ENCODE measurements at places on chromosomes 16 and 17. TPM values are rescaled to one million over a fixed set of nuclear protein-coding genes. Genes with fewer than 3 reads are reported as not detected.

GRCh38 chr17:67365738-67366192, 612 bp downstream of the PSMD12 start:
- peak; percentile 36 for DNase-seq

DNA sequence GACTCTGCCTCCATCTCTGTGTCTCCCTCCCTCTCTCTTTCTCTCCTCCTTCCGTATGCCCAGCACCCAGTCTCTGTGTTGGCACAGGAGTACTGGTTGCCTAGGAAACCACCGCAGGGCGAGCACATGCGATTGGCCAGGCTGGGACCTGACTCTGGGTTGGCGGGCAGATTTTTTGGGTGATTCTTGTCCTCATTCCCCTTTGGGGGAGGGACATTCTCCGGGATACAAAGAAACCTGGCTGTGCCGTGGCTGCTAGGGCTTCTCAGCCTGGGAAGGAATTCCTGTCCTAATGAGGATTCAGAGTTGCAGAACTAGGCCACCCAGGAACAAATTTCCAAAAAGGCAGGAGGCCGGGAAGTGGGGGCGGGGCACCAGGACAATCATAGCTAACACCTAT, 168.9 kb downstream of the SHISA9 start:
- DNase-seq: no peak

- no peak for DNase-seq
Observed at GRCh38 chr16:3951861-3952736, 71.6 kb upstream of the CREBBP start.

DNA sequence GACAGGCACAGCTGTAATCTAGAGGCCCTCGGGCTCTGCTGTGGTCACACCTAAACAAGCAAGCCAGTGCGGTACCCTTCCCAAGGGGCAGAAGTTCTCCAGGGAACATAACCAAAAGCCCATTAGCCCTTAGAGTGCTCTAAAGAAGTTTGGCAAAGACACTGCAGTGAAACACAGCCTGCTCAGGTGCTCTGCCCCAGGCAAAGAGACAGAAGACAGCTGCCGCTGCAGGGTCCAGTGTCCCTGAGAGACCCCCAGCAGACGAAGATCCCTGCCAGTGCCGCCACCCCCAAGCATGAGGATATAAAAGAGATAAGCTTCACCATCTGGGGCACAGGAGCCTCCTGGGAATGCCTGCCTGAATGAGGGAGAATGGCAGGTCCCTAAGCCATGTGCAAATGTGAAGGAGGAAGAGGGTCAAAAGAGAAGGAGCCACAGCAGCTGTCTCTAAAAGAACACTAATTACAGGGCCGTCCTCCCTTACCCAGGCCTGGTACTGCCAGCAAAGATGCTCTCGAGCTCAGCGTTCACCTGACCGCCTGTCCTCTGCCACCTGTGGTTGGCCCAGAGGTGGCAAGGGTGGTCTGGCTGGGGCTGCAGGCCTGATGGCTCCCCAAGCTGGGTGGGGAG, 29.7 kb downstream of the CUEDC1 start:
- no peak for DNase-seq

- no peak for DNase-seq
Observed at GRCh38 chr16:51524555-51525373, 373.7 kb upstream of the SALL1 start.

DNA sequence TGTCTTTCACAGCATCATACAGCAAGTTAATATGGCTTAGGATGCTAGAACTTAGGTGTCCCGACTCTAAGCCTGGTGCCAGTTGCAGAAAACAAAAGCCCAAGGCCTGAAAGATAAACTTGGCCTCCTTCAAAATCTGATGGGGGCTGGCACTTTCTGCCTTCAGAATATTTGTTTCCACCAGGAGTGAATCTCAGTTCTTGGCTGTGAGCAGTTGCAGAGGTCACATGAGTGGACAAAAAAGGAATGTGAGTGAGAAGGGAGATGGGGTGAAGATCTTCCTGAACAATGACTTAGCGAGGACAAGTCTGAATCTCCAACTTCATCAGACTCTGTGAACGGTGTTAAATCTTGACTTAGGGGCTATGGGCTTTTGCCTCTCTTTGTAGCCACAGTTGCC, 46.6 kb downstream of the HOXB1 start:
- DNase-seq: no peak

GRCh38 chr17:66381701-66382362, 79.4 kb downstream of the PRKCA start:
- DNase-seq: no peak

GRCh38 chr17:61822326-61823285, 40.7 kb downstream of the BRIP1 start:
- no peak for DNase-seq

DNA sequence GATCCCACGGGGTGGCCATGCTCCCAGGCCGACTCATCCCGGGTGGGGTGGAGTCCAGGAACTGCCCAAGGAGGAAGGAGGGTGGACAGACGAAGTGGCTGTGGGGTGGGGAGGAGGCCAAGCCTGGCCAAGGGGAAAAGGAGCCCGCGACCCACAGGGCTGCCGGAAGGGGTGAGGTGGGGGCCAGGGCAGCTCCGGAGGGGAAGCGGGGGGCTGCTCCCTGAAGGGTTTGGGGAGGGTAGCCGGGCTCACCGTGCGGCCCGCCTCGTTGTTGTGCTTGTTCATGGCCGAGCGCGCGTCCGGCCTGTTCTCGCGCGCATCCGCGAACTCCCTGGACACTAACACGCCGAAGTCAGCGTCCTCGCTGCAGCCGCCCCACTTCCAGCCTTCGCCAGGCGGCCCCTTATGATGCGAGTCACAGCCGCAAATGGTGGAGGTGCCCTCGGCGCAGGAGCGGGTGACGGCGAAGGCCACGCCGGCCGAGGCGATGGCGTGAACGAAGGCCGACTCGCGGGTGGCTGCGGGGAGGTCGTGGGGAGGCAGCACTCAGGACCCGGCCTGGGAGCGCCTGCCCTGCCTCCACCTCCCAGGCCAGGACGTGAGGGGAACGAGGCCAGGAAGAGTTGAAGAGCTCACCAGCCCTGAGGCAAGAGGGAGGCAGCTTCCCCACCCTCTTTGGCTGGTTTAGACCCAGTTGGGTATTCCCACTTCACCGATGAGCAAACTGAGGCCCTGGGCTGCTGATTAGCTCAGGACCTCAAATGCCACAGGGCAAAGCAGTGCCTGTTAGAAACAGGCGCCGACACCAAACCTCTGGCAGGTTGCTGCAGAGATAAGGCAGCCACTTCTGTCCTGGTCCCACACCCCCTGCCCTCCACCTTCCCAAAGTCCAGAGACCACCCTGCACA, 48.7 kb downstream of the WNT3 start:
- DNase-seq: no peak

DNA sequence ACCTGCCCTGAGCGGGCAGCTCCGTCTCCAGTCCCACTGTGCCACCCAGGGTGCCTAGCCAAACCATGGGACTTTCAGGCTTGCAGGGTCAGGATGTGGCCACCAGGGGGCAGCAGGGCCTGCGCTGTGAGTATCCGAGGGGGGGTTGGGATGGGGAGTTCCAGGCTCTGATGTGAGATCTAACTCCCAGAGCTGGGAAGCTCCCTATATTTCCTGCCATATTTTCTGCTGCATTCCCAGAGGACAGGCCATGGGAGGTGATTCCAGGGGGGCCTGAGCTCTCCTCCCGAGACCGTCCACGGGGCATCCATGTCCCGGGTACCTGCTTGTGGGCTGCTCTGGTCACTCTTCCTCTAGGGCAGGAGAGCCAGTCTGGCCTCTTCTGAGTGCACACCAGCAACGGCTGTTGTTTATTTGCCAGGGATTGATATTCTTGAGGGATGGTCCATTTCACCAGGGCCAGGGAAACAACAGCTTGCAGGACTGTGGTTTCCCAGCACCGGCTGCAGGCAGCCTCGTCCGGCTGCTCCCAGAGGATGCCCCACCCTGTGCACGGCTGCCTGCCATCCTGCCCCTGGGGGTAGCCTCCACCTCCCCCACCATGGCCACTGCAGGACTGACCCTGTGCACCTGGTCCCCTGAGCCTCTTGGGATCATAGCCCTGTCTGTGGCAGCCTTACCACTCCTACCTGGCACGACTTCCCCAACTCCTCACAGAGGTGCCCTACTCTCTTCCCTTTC, 1.2 kb downstream of the GPR142 start:
- DNase-seq: peak; percentile 60

- no peak for DNase-seq
Observed at GRCh38 chr16:368388-369158, 1.8 kb downstream of the MRPL28 start.

DNA sequence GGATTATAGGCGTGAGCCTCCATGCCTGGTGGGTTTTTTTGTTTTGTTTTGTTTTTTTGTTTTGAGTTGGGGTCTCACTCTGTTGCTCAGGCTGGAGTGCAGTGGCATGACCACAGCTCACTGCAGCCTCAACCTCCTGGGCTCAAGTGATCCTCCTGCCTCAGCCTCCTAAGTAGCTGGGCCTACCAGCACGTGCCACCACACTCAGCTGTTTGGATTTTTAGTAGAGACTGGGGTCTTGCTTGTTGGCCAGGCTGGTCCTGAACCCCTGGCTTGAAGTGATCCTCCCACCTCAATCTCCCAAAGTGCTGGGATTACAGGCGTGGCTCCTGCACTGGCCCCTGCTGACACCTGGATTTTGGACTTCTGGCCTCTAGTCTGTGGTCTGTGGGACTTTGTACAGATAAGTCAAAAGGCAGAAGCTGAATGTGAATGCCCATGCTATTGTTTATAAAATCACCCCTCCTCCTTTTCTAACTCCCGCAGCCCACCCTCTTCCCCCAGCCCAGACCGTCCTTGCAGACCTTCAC, 5.7 kb downstream of the SNAI3 start:
- DNase-seq: no peak

GRCh38 chr17:79044462-79044861, 20.5 kb downstream of the C1QTNF1 start:
- no peak for DNase-seq

- DNase-seq: peak; percentile 63
Observed at GRCh38 chr16:57999971-58000705, at the start of gene ZNF319. TSS of gene ZNF319 (minus strand) at chr16:58000672. CDS start at chr16:57998265, 2,407 bp downstream.

GRCh38 chr17:33725675-33726271, 432.7 kb upstream of the ASIC2 start:
- DNase-seq: no peak

DNA sequence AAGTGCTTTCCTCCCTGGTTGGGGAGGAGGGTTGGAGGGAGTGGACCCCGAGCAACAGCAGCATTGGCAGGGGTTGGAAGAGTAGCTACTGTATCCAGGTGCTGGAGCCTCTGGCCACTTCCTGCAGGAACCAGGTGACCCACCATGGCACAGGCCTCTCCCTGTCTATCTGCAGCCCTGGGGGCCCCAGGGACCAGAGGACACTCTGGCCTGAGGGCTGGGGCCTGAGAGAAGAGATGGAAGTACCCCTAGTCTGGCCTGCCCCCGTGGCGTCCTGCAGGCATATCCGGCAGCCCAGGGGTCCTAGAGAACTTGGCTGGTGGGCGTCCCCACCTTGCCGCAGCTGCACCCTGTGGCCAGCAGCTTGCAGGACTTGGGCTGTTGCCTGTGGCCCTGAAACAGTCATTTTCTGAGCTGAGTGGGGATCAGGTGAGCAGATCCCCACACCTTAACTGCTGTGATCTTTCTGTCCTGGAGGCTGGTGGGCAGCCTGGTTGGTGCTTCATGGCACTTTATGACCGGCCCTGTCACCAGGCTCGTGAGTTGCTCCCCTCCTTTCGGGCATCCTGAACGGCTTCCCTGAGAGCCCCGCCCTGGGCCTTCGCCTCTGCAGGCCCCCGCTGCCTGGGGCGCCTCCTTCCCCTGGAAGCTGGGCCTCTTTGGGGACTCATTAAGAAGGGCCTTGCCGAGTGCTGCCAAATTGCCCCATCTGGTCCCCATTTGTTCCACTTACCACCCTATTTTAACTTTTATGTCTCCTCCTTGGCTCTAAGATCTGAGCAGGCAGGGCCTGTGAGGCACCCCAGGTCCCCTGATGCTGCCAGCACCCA, 298.6 kb downstream of the SEC14L1 start:
- DNase-seq: no peak

DNA sequence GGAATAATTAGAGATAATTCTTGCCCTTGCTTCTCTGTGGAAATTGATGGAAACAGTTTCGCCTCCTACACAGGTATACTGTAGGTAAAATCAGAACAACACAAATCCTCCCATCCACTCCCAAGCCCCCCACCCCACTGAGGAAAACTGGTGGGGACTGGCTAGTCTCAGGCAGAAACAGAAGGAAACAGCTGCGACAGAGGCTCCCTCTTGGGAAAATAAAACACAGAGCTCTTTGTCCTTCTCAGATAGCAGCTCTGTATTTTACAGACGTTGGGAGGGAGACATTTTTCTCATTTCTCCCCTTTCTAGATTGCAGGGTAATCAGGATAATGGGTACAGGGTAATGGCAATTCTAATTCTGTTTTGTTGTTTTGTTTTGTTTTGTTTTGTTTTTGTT, 1.1 kb downstream of the SLFN13 start:
- no peak for DNase-seq

DNA sequence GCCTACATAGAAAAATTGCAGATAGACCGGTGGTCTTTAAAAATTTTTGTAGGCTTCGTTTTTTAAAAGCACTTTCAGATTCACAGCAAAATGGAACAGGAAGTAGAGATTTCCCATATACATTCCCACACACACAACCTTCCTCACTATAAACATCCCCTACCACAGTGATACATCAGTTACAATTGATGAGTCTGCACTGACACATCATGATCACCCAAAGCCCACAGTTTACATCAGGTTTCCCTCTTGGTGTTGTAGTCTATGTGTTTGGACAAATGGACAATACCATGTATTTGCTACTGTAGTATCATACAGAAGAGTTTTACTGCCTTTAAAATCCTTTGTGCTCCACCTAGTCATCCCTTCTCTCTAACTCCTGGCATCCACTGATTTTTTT, 113.9 kb upstream of the ADAMTS18 start:
- DNase-seq: no peak

DNA sequence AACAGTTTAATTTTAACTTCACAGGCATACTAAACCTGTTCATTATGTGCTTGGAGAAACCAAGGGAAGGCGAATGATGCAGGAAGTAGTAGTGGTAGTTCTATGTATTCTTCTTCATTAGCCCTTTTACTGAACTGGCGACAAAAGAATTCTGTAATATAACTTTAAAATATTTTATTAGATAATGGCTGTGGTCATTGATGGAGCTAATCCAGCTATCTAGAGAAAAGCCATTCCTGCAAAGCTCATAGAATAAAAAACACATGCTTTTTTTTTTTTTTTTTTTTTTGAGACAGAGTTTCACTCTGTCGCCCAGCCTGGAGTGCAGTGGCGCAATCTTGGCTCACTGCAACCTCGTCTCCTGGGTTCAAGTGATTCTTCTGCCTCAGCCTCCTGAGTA, 23.5 kb downstream of the TANC2 start:
- DNase-seq: no peak

The SSH2 gene
- total RNA-seq: 62.2 TPM

The HOXB8 gene
- total RNA-seq: not detected

The HAP1 gene
- total RNA-seq: not detected

The PRR35 gene
- not detected for total RNA-seq

The ABCC11 gene
- not detected for total RNA-seq

The JPT2 gene
- 66.5 TPM for total RNA-seq

The DHX58 gene
- 40.2 TPM for total RNA-seq

Data from activated naive CD4-positive, alpha-beta T cell treated with anti-CD3 and anti-CD28 coated beads, Interleukin-2, amount 50 U/mL, for 72 hours (primary cell).